ENCODE measurements at places on chromosomes 7 and 10.

- no peak for DNase-seq
Observed at GRCh38 chr10:1630304-1630703, 107.0 kb downstream of the ADARB2 start.

- DNase-seq = no peak
Observed at GRCh38 chr10:21650353-21650752, 116.3 kb downstream of the MLLT10 start.

- DNase-seq = no peak
Observed at GRCh38 chr10:1530871-1531517, 206.3 kb downstream of the ADARB2 start.

DNA sequence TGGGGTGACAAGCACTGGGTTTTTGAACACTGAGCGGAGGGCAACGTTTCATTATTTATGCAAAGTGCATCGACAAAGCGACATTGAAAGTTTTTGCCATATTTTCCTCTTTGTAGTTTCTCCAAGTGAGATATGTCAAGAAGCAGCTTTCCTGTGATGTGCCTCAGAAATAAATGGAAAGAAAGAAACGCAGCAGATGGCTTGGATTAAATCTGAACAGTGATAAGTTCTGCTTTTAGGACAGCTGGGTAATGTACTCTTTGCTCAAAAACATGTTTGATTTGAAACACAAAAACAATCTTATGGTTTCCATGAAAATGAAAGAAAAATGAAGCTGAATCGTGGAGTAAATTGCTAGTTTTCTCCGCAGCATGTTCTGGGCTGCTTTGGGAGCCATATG is 166.3 kb downstream of the PTPRN2 start:
- DNase-seq = no peak

- no peak for DNase-seq
Observed at GRCh38 chr7:147170341-147171012, 1053.9 kb downstream of the CNTNAP2 start.

- no peak for DNase-seq
Observed at GRCh38 chr7:66189695-66190503, 15.2 kb upstream of the TPST1 start.

DNA sequence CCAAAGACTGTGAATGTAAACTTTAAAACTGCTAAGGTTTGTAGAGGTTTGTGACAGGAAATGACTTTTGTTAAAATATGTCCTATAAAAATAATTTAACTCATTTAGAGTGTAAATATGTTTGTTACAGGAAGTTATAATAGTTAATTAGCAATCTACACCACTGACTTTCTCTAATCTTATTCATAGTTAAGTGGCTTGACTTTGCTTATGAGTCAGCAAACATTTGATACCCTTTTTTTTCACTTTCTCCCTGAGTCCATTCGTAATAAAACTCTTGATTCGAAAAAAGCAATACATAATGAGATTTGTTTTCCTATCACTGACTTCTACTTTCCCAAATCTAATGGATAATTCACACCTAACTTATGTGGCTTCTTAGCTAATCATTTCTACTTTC is 317.7 kb upstream of the SEMA3C start:
- DNase-seq = no peak

DNA sequence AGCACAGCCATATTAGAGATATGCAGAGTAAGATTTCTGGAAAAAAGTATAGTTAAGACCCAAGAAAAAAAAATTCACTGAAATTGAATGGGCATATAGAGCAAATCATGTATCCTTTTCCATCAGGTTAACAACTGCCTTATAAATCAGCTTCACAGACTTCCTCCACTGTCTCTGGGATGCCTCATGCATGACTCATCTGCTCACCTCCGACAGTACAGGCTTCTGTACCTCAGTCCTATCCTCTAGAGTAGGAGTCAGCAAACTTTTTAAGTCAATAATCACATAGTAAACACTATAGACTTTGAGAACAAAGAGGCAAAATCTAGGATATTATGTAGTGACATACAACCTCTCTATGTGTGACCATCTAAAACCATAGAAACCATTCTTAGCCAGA is 211.6 kb upstream of the SP8 start:
- no peak for DNase-seq

DNA sequence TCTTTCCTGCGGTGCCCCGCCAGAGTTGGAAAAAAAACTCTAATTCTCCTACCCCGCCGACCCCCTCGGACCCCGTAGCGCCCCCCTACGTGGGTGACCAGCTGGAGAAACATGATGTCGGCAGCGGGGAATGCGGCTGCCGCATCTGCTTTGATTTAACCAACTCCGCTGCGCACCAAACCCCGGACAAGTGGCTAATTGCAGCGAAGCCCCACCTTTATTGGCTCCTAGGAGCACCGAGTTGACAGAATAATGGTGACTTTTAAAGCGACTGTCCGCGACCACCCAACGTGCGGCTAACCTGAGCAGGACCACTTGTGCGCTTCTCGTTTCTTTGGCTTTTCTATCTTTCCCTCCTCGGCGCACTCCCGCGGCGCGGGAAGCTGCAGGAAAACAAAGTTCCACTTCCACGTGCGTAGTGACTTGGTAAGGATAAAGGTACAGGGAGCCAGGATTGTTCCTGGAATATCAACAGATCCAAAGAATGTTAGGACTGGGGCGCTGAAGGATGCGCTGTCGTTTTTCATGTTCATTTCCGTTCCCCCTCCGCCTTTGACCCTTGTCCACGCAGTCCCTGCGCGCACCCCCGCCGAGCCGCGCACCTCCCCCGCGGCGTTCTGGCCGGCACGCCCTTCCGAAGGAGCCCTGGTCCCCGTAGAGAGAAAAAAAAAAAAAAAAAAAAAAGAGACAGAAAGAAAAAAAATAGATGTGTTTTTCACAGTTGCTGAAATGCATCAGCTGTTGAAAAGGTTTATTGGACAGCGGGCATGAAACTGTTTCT is 1.4 kb downstream of the WNT16 start:
- no peak for DNase-seq

DNA sequence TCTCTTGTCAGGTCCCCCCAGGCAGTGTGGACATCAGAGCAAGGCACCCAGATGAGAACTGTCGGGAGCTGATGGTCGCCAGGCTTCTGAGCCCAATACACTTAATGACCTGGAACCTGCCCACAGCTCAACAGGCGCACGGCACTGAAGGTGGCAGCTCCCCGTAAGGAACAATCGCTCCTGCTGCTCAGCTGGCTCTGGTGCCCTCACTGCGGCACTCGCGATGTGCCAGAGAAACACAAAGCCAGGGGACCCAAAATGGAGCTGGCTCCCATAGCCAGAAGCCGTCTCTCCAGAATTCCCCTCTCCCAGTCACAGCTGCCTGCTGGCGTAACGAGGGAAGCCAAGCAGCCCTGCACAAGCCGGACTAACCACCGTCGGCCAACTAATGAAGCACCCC is 6.3 kb downstream of the CALN1 start:
- no peak for DNase-seq

DNA sequence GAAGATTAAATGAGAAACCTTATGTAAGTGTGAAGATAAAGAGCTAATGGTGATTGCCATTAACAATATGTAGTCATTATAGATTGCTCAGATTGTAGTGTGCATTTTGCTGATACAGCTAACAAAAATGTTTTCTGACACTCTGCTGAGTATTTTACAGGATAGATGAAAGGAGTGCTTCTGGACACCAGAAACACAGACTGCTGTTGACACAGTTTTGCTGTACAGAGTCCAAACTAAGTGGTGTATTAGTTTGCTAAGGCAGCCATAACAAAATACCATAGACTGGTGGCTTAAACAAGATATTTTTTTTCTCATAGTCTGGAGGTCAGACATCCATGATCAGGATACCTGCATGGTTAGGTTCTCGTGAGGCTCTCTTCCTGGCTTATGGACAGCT is 2.2 kb downstream of the SMC3 start:
- no peak for DNase-seq

GRCh38 chr7:150654692-150655091 is 22.5 kb upstream of the GIMAP6 start:
- no peak for DNase-seq

DNA sequence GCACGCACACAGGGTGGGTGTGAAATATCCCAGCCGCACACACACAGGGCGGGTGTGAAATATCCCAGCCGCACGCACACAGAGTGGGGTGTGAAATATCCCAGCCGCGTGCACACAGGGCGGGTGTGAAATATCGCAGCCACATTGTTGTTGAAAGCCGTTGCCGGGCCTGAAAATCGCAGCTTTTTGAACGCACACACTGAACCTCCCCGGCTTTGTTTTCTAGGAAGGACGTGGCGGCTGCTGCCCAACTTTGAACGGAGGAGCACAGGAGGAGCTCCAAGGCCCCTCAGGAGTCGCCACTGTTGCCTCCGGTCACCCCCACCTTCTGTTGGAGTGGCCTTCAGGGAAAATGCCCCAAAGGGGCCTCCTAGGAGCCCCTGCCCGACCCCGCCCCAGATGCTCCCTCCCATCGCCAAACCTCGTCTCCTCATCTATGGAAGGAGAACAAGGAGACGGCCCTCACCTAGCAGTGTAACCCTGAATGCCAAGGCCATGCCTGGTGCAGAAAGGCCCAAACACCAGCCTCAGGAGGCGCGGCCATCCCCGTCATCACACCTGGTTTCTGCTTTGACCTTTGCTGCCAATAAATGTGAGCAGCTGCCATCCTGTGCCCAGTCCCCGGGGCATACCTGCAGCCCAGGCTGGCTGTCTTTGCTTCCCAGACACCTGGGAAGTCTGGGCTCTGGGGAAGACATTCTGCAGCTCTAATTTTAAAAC is 318.6 kb downstream of the PTPRN2 start:
- DNase-seq = no peak

DNA sequence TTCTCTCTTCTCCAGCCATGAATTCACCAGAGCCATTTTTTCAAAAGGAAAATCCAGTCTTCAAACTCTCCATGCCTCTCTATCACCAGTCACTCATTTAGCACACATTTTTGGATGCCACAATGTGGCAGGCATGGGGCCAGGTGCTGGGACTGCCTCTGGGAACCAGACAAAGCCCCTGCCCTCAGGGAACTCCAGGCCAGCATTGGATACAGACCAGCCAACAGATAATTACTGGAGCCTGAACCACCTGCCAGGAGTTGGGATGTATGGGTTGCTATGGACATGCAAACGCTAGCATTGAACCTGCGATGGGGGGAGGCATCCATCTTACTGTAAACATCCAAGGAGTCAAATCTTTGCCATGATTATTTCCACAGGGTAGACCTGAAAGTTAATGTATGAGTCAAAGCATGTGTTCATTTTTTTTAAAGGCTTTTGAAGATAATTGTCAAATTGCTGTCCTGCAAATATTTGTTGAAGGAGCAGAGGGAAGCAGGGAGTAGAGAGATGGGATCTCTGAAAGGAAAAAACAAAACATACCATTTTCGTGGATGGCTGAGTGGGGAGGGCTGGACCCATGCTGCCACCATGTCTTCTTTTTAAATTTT is 43.2 kb downstream of the SRRM3 start:
- DNase-seq = no peak

- peak; percentile 29 for DNase-seq
Observed at GRCh38 chr10:14385596-14386593, 55.2 kb upstream of the FRMD4A start.

GRCh38 chr10:66381045-66381444 is 544.8 kb upstream of the LRRTM3 start:
- DNase-seq = no peak

DNA sequence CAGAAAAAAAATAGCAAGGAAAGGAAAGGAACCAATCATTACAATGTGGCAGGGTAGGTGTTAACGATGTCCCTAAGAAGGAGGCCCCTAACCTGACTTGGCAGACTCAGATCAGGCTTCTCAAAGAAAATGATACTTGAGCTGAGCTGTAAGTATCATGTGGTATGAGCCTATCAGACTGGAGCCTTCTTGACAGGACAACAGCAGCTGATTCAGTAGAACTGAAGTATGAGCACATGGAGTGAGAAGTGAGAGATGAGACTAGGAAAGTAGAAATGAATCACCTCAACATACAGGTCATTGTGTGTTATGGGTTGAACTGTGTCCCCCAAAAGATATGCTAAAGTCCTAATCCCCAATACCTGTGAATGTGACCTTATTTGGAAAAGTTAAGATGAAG is 66.3 kb downstream of the MTERF1 start:
- DNase-seq = no peak

DNA sequence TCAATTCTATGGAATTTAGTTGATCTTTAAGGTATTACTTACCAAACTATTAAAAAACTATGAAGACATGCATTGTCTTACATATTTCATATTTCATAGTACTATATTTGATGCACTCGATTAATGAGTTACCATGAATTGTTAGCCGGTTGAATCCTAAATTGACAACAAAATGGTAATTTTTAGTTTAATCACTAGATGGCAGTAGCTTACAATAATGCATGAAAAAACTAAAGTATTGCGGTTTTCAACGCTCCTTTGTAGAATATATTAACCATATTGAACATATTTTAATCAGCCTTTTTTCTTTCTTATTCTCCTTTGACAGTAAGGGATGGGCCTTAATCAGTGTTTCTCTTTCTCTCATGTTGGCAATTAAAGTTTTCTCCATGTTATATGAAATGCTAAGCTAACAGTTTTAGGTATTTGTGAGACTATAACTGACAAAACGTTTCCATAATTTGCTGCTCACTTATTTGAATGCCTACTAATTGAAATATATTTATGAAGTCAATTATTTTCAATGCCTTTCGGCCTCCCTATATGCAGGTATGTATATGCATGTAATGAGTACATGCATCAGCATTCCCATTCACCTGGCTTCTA is 48.5 kb upstream of the ARL4A start:
- no peak for DNase-seq

DNA sequence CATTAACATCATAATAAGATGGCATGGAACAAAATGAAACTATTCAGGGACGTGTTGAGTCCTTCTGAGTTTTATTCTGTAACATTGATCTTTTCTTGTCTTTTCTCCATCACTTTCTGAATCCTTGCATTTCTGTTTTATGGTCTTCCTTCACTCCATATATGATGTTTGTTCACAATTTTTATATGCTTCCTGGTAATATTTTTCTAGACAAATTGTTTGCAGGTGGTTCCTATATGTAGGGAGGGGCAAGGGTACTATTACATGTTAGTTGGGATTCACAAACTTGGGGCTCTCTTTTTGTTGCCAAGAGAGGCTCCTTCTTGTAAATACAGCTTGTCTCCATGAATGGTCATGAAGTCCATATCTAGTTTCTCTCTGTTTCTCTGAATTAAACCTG is 159.2 kb downstream of the LHFPL3 start:
- no peak for DNase-seq

DNA sequence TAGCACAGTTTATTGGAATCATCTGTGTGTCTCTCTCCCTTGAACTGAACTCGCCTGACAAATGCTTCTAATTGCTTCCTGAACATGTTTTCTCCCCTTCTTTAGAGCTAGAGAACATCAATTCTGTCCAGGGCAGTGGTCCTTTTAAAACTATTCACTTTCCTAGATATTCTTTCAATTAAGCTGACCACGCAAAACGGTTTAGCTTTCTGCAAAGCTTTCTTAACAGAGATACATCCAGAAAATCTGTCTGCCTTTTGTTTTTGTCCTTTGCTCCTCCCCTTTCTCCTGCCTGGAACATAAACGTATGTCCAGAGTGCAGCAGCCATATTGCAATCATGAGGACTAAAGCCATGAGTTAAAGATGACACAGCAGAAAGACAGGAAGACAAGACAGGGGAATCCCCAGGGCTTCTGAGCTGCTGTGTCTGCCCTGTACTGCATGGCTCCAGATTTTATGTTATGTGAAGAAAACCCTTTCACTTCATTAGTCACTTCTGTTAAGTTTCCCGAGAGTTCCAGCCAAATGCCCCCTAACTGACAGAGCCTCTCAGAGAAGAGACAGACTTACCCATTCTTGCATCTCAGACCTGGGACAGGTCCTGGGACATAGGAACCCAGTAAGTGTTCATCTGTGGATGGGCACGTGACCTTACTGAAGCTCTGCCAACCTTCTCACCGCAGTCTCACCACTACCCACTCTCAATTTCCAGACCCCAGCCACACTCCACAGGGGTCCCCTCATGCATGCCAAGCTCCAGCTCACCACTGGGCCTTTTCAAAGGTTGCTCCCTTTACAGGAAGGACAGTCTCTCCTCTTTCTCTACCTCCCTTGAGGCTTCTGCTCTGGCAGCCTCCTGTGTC is 35.0 kb upstream of the CPXM2 start:
- no peak for DNase-seq
